ENCODE measurements at places on chromosomes 2 and 18. TPM values are rescaled to one million over a fixed set of nuclear protein-coding genes. Genes with fewer than 3 reads are reported as not detected.

DNA sequence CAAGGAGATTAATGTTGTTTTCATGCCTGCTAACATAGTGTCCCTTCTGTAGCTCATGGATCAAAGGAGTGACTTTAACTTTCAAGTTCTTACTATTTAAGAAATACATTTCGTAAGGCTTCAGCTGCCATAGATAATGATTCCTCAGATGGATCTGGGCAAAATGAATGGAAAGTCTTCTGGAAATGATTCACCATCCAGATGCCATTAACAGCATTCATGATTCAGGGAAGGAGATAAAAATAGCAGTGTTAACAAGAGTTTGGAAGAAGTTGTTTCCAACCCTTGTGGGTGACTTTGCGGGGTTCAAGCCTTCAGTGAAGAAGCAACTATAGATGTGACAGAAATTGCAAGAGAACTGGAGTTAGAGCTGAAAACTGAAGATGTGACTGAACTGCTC lies 17.0 kb downstream of the VRK2 start:
- no peak for DNase-seq

DNA sequence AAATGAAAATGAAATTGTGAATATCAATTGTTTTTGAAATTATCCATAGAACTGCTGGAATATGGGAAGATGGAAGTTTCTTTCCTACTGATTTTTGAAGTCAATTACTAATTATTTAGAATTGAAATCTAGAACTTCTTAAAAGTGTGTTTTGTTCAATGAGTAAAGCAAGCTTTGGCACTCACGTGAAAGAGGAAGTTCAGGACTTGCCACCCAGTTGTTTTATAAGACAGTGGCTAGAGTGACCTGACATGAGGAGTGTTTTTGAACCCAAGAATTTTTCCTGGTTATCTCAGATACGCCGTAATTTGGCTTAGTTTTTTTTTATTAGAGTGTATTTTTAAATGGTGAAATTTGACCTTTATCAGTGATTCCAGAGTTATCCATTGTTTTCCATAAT lies 3.5 kb downstream of the MXD1 start:
- DNase-seq, result no peak

The NEB gene
- not detected for total RNA-seq

The DYTN gene
- not detected for total RNA-seq

DNA sequence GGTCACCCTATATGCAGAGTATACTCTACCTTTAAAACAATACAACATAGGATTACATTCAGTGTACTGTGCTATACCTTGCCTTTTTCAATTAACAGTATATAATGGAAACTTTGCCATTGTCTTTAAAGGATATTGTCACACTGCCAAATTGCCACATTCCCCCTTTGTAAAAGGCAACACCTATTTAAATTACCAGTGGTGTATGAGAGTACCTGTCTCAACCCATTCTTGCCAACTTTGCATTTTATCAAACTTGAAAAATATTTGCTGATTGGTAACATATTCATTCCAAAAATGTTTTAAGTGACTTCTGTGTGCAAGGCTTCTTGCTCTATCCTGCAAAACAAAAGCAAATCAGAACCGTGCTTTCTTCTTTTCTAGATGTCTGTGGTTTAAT lies 92.9 kb downstream of the FMNL2 start:
- DNase-seq, result no peak
